T47D (cell line): ENCODE measurements at places on chromosomes 13 and 19.

DNA sequence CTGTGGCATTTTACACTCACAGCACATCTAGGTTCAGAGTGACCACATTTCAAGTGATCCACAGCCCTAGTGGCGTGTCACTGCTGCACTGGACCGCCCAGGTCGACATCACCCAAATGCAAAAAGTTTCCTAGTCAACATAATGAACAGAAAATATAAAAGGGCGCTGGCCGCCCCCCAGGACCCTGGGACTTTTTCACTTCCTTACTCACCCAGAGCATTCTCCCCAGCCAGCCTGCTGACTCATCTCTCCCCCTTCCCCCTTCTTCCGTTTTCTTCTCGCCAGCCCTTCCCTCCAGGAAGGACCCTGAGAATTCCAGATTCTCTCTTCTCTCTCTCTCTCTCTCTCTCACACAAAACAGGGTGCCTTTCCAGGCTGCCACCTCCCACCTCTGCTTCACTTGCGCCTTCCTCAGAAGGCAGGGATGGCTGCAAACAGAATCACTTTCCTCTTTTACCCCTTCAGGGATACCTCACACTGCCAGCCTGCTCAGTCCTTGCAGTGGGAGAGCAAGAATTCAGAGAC, 21.0 kb upstream of the GRWD1 start:
- DNase-seq, result no peak

DNA sequence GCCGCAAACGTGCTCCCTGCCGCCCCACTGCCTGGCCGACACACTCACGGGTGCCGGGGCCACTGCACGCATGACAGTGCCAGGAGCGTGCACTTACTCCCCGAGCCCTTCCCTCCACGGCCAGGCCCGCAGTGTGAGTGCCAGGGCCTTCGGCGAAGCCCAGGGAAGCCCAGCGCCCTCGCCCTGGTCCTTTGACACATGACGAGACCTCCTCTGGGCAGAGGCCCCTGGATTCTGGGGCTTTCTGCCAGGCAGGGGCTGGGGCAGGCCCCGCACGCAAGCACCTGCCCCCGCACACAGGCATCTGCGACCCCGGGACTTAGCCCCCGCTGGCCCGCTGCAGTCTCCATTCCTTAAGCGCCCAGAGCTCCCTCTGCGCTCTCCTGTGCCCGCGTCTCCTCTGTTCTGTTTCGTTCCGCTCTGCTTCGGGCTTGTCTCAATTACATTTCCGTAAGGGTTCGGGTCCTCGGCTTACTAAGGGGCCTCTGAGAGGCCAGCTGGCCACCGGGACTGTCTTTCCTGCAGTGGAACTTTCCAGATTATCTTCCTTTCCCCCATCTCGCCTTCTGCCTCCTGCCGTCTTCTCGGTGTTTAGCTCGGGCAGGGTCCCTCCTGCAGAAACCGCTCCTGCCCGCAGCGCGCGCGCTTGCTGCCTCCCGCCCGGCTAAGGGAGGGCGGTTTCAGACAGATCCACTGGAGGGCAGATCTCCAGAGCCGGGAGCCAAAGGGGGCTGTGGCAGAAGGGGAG, 98.8 kb downstream of the ING1 start:
- no peak for DNase-seq

GRCh38 chr13:57946361-57946760, 314.8 kb downstream of the PCDH17 start:
- no peak for DNase-seq

DNA sequence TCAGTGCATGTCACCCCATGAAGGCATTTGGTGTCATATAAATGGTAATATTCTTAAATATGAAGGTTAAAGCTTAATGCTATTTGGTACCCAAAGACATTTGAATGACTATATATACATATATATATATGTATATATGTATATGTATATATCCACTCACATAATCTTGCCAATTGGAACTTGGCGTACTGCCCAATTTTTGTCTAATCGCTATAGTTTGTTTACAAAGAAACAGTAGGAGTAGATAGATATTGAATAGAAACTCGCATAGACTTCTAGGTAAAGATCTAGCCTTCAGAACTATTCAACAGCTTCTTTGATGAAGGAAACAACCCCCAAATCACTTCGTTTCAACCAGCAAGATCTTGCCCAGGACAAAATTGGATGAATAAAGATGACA, 24.1 kb downstream of the KLF5 start:
- DNase-seq, result no peak

DNA sequence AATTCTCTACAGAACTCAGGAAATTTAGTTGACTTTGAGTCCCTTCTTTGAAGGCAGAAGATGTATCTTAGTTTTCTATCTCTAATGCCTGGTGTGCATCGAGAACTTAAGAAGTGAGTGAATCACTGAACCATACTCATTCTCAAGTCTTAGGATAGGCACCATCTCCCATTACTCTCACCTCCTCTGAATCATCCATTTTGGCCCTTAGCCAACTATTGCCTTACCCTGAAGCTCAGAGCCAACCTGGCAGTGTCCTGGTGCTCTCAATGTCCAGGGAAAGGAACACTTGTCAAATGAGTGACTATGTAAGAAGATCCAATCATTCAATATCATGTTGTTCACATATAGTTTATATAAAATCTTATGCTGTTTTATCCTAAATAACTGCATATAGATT, 146.6 kb downstream of the RGCC start:
- DNase-seq, result no peak

DNA sequence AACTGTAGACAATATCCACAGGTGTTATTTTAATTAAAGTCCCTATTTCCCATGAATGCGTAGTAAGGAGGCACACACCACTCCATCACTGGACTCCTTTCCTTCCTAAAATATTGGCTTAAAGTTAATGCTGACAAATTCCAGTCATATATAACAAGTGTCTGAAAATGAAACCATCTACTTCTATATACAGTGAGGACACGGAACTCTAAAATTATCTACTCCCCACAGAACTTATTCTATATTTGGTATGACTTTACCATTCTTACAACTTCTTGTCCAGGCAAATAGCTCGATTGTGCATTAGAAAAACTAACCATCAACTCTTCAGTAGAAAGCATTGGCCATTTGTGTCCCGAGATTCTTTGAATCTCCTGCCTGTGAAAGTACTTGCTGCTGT, 1560.2 kb downstream of the EFNB2 start:
- no peak for DNase-seq

GRCh38 chr13:59478908-59479307, 684.8 kb downstream of the DIAPH3 start:
- DNase-seq, result no peak

DNA sequence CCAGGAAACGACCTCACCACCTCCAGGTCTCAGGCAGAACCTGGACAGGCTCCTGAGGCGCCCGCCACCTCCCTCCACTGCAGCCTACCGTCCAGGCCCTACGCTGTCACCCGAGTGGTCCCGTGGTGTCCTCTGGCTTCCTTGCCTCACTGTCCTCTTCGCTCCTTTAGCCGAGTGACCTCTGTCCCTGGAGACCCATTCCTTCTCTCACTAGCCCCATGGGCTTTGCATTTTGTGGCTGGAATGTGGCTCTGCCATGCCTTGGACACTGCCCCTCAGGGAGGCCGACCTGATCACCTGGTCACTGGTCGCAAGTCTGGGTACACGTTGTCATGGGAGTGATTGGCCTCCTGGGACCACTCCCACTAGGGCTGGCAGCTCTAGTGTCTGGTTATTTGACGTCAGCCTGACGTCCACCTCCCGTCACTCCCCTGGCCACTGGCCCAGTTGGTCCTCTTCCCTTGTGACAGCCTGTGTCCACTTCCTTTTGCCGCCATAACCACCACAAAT, 17.9 kb downstream of the SLC25A42 start:
- DNase-seq, result no peak

GRCh38 chr13:25147638-25148401, 24.3 kb downstream of the AMER2 start:
- DNase-seq, result no peak

- DNase-seq, result no peak
These were observed 89.8 kb downstream of the KDM4B start for GRCh38 chr19:5058521-5059212.

GRCh38 chr13:50685491-50685890, 158.0 kb downstream of the DLEU7 start:
- no peak for DNase-seq

GRCh38 chr19:18541258-18541991, 1.9 kb downstream of the FKBP8 start:
- DNase-seq, result no peak

GRCh38 chr13:67588607-67589006, 358.5 kb upstream of the PCDH9 start:
- no peak for DNase-seq

- DNase-seq, result no peak
These were observed 87.8 kb upstream of the RFC3 start for GRCh38 chr13:33730147-33730546.

DNA sequence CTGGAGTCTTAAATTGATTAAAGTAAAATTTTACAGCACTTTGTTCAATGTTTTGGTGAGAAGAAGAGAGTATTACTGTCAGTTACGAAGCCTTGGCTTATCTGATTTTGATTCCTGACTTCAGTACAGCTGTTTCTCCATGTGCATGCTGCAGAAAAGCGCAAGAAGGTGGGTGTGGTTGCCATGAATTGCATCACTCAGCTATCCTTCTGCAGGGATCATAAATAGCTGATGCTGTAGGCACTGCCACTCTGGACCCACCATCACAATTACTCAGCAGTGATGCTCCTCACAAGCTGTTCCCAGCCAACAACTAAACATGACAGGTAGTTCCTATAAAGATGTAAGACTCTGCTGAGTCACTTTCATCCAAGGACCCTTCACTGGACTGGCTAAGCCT, 321.2 kb downstream of the IRS2 start:
- DNase-seq, result no peak

DNA sequence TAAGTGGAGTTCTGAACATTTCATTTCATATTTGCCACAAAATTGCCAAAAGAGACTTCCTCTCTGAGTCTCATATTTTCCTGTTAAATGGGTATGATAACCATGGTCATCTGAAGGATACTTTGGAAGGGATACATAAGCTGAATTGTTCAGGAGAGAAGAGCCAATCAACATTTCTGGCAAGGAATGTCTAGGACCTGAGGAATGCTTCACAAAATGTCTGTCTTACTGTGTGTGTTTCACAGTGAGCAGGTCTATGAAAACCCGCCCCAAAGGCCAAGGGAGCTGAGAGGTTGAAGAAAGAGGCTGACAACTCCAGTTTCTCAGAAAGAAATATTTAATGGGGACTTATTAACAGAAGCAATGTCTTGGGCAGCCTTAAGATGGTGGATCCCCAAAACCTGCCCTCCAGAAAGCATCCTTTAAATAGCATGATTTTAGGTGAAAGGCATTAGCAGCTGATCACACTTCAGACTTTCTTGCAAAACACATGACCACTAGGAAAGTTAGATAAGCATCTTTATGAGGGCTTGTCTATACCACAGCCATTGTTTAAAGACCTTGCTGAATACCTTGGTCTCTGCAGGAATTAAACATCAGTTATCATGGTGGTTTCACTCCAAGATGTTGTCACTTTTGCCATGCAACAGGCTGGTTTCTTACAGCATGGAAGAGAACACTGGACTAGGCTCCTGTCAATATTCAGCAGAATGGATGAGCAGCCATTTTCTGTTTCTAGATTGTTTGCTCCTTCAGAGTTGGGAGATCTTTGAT, 78.9 kb downstream of the TNFSF11 start:
- DNase-seq, result no peak

DNA sequence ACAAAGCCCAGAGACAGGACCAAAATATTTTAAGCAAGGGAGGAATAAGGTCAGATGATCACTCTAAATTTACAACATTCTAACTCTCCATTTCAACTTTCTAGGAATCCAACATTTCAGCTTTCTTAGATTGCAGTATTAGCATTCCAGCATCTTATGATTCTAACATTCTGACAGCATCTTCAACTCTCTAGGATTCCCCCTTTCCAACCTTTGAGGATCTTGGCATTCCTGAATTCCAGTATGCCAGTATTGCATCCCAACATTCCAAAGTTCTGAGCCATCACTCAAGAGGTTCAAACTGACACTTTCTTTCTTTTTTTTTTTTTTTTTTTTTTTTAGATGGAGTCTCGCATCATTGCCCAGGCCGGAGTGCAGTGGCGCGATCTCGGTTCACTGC, 13.8 kb downstream of the TGFB1 start:
- DNase-seq, result no peak

DNA sequence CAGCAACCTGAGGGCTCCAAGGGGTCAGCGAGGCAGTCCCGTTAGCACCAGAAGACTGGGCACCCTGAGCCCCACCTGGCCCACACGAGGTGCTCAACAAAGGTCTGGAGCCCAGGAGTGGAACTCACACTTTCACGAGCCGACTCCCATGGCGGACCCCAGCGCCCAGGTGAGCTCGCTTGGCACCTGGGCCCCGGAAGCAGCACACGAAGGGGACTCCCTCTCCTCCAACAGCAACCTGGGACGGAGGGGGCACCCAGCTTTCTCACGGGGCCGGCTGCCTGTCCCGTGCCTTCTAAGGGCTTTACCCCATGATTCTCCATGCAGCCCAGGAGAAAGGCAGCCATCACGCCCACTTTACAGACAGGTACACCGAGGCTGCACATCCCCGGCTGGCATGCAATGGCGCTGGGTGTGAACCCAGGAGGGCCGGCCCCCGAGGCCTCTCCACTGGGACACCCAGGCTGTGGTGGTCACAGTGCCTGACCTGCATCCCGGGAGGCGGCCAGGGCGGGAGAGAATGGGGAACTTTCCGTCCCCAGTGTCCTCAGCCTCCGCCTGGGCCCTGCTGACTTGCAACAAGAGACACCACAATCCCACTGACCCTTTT, 5.0 kb downstream of the PIP5K1C start:
- DNase-seq, result no peak

GRCh38 chr19:3323026-3323425, 43.4 kb upstream of the NFIC start:
- no peak for DNase-seq

DNA sequence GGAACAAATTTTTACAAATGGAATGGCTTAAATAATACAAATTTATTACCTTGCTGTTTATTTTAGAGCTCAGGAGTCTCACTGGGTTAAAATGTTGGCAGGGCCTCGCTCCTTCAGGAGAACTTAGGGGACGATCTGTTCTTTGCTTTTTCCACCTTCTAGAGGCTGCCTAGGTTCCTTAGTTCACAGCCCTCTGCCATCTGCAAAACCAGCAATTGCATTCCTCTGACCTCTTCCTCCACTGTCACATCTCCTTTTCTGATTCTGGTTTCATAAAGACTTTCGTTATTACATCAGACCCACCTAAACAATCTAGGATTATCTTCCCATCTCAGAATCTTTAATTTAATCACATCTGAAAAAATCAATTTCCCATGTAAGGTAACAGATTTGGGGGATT, 249.6 kb upstream of the SPRY2 start:
- no peak for DNase-seq

DNA sequence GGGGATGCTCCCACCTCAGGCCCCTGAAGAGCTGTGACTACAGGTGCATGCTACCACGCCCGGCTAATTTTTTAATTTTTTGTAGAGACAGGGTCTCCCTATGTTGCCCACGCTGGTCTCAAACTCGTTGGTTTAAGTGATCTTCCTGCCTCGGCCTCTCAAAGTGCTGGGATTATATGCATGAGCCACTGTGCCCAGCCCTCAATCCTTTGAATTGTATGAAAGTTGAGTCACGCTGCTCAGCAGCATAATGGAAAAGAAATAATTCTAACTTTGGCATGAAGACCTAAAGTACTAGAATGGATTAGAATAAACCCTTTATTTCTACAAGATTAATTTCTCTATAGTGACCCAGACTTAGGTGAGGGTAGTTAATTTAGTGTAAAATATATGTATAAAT, 42.4 kb downstream of the MRPS31 start:
- no peak for DNase-seq
